ENCODE measurements at places on chromosomes 2 and 18.

DNA sequence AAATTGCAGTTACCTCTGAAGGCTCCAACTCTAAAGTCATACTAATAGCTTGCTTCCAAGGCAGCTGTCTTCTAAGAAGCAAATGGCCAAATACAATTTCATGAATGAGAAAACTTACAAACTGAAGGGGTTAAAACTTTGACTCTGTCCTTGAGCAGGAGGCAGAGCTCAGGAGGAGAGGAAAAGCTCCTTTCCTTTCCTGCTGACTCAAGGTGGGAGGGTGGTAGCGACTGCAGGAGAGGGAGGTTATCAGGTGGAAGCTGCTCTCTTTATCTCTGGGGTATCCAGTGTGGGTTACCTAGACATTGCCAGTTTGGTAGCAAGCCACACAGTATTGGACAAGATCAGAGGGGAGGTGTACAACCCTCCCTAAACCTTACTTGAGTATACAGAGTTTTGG lies 2.7 kb upstream of the EFEMP1 start:
- DNase-seq = no peak

DNA sequence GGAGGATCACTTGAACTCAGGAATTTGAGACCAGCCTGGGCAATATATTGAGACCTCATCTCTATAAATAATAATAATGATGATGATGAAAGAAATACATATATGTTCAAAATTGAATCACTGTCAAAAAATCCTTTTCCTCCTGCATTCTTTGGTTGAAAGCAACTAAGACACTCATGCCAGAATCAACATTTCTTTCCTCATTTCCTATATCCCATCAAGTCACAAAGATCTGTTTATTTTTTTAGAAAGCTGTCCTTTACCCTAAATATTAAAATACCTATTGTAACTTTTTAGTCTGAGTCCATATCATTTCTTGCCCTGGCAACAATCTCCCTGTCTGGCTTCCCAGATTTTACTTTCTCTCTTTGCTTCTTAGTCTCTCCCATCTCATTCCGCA lies 31.8 kb upstream of the PPP4R3B start:
- DNase-seq = no peak

DNA sequence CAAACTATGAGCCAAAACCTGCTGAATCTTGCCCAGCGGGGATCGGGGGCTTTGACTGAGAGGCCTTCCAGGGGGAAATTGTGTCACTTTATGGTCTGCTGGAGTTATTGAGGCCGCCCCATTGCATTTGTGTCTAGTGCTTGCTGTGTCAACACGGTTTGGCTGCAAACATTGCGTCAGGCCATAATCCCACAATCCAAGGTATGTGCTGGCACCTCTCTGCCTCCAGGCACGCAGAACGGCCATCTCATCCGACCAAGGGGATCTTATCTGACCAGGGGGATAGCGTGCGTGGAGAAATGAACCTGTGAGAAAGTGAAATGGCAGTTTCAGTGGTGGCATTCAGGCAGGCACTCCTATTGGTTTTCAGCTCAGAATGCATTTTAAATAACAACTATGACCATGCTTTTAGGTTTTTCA lies 18.1 kb upstream of the LYPD6B start:
- DNase-seq = no peak

GRCh38 chr2:127523269-127523939 lies 2.9 kb downstream of the IWS1 start:
- DNase-seq = no peak

GRCh38 chr2:53173698-53174455 lies 593.7 kb upstream of the CHAC2 start:
- no peak for DNase-seq

- DNase-seq = no peak
These were observed 138.5 kb upstream of the ITGA4 start for GRCh38 chr2:181318504-181319280.

Data from cardiac septum (tissue), 1 donor.